ENCODE measurements at places on chromosomes 7 and 10. TPM values are rescaled to one million over a fixed set of nuclear protein-coding genes. Genes with fewer than 3 reads are reported as not detected.

Gene PIP
- not detected for total RNA-seq

Gene TUBGCP2
- total RNA-seq: 35.2 TPM

Gene HOXA10
- not detected for total RNA-seq

Gene PRKAR1B
- 13.6 TPM for total RNA-seq

Gene CPA4
- 21.3 TPM for total RNA-seq

Gene HKDC1
- 2.4 TPM for total RNA-seq

Gene POLR2J2
- 1.4 TPM for total RNA-seq

Gene STEAP1
- 20.1 TPM for total RNA-seq
